ENCODE measurements at places on chromosomes 2 and 18.
A peak's percentile ranks its signal among the peaks of the same experiment; 100 is the strongest.

DNA sequence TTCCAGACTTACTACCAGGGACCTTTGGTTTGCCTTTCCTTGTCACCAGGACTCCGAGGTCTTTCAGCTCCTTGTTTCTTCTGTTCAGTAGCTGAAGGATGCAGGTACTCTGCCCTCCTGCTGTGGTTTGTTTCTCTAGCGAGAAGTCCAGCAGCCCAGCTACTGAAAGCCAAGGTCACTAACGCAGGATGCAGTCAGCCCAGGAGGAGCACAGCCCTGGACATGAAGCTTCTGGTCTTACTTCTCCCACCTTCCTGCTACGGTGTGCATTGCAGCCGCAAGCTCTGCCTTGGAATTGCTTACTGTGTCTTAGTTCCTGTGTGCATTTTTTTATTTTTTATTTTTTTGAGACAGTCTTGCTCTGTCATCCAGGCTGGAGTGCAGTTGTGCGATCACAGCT, 62.4 kb downstream of the DGKD start:
- no peak for DNase-seq

GRCh38 chr2:75870651-75871137, 160.0 kb upstream of the GCFC2 start:
- DNase-seq = no peak

- no peak for DNase-seq
Measured at GRCh38 chr2:152477347-152478092, 142.5 kb downstream of the FMNL2 start.

DNA sequence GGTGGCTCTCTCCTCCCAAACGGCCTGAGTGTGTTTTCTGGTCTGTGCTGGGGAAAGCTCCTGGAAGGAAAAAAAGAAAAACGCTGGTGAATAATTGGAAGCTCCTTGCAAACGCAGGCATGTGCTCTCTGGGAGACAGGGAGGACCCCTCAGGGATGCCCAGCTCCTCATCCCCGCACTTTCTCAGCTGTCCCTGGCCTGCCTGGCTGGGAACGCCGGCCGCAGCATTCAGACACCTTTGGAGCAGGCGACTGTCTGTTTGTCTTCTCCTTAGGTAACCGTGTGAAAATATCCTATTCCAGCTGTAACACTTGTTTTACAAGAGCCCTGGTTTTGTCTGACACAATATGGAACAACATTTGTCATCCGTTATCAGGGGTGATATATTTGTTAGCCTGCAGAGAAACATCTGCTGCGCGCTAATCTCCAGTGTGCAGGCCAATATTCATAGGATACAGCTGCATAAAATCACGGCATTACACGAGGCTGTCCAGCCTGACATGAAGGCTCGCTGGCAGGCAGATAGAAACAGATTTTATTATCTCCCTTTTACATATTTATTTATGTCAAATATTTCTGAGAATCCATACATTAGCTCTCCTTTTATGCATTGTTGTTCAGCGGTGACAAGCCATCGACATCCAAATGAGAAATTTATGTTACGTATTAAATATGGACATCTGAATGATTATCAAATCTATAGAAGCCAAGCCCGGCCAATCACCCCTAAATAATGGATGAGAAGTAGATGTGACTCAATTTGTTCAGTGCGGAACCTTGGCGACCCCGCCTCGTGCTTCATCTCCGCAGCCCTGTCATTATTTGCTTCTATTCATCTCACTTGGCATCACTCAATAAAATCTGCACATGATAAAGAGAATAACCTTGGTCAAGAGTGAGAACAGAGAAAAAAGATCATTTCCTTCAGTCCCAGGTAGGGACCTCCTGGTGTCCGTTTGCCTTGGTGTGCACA, 675.1 kb upstream of the SALL3 start:
- DNase-seq = no peak

GRCh38 chr18:7584646-7585275, 17.6 kb downstream of the PTPRM start:
- no peak for DNase-seq

DNA sequence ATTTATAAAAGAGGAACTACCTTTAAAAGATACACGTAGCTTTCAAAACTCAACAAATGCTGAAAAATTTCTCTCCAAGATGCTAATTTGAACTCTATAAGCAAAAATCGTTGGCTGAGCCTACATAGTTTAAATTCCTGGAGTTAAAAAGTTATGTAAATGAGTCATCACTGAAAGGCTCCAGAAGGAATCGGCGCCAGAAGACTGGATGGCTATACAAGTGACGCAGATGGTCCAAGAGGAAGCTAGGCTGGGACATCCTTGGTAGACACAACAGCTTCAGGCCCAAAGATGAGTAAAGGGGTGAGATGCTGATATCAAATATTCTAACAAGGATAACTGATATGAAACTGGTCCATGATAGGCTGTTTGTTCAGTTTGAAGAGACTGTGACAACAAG, 22.8 kb upstream of the DNAH6 start:
- DNase-seq = peak; percentile 83

DNA sequence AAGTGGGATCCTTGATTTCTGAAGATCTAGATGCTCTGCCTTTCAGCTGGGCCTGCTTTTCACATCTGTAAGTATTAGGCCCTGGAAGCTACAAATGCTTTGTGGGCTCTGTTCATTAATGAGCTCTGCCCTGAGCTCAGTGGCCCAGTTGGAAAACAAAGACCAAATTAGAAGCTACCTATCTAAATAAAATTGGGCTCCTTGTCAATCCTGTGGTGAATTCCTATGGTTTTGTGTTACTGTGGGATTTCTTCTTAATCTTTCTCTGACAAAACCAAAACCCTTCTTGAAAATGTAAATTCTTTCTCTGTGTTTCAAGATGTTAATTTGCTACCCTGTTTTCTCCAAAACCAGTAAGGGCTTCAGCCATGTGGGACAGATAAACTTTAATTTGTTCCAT, 219.0 kb upstream of the HS6ST1 start:
- no peak for DNase-seq

DNA sequence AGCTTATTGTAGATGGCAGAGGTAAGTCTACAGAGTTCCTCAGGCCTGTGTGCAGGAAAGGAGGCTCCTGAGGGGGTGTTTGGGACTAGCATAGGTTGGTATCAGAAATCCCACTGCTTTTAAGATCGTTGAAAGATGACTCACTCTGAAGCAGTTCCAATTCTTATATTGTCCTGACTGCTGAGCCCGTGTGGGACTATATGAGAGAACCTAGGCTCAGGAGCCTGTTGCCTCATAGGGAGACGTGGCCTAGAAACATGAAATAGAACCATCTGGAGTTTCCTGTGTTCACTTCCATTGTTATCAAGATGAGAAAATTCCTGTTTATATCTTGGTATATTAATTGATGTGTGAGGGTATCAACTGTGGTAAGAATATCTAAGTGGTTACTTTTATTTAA, 5.7 kb downstream of the CCT7 start:
- peak; percentile 14 for DNase-seq

Measured in fibroblast of skin of left quadriceps (primary cell).